ENCODE measurements at places on chromosomes 1 and 21.
A peak's percentile ranks its signal among the peaks of the same experiment; 100 is the strongest.

GRCh38 chr1:195105281-195105680, 1503.0 kb downstream of the KCNT2 start:
- DNase-seq: no peak

DNA sequence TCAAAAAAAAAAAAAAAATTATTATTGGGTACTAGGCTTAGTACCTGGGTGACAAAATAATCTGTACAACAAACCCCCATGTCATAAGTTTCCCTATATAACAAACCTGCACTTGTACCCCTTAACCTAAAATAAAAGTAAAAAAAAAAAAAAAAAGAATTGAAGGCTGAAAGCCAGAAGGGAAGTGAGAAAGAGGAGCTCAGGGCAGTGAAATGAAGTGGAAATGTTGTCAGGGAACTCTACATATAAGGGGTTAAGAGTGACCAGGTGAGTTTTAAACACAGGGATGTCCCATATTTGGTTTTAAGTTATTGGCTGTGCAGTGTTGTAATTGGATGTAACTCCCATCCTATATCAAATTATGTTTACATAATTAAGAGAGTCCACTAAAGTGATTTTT, 85.7 kb upstream of the ABCD3 start:
- no peak for DNase-seq

DNA sequence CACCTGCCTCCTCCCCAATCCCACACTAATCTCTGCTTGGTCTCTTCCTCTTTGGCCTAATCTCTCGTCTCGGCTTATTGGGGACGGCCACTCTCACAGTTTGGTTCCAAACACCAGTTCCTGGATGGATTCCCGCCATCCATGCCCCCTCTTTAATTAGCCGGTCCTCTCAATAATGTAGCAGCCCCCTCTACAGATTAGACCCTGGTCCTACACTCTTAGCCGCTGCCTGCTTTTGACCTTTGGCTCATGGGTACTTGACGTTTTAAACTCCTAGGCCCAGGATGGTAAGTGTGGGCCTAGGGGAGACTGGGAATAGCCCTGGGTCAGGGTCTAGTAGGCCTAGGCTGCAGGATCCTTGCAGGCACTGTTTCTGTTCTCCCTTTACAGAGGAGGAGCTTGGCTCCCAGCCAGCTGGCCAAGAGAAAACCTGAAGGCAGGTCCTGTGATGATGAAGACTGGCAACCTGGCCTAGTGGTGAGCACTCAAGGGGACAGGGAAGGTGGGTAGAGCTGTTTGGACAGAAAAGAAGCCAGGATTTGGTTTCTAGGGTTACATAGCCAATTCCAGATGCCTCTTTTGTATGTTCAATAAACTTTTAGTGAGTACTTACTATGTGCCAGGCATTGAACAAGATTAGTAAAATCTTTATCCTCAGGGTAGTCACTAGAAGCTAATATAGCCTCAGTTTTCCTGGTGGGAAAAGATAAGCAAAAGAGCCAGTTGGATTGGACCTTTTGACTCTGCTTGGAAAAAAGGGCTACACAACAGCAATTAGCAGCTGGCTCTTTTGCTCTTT, 758 bp downstream of the RAD54L start:
- DNase-seq: no peak

DNA sequence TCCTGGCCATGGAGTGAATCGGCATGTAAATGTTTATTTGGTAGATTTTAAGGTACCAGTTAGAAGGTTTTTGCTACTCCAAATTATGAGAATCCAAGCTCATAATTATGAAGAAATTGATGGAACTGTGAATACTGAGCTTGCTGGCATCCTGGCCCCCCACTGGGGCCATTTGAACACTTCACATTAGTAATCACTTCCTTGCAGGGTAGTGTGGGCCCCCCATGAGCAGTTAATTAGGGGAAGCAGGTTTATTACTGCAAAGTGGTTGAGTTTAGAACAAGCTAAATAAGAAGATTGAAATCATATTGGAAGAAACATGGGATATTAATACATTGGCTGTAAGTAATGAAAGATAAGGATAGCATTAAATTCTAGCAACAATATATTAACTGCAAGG, 86.7 kb downstream of the S1PR1 start:
- DNase-seq: no peak

DNA sequence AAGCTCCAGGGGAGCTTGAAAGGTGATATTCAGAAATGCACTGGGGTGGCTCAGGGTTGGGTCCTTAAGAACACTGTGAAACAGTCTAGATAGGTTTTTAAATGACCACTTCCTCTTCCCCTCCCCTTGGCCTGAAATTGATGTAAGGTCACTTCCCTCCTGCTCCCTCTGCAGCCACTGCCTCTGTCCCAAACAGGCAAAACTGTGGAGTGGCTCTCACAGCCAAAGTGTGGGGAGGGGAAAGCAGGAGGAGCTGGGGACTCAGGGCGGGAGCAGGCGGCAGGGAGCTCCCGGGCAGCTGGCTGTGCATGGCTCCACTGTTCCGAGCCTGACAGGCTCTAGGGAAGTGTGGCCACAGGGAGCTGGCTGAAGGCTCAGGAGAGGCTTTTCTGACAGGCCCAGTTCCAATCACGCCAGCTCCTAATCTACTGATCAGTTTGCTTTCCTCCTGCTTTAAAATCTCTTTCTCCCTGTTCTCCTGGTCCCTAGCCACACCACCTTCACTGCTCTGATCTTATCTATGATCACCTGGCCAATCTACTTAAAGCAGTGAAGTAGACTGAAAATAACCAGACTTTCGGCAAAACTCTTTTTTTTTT, 5.1 kb upstream of the CSRP1 start:
- peak; percentile 40 for DNase-seq

GRCh38 chr1:234605399-234605982, 4.5 kb downstream of the IRF2BP2 start:
- DNase-seq: no peak

GRCh38 chr1:111911061-111911460, 78.4 kb downstream of the KCND3 start:
- no peak for DNase-seq

DNA sequence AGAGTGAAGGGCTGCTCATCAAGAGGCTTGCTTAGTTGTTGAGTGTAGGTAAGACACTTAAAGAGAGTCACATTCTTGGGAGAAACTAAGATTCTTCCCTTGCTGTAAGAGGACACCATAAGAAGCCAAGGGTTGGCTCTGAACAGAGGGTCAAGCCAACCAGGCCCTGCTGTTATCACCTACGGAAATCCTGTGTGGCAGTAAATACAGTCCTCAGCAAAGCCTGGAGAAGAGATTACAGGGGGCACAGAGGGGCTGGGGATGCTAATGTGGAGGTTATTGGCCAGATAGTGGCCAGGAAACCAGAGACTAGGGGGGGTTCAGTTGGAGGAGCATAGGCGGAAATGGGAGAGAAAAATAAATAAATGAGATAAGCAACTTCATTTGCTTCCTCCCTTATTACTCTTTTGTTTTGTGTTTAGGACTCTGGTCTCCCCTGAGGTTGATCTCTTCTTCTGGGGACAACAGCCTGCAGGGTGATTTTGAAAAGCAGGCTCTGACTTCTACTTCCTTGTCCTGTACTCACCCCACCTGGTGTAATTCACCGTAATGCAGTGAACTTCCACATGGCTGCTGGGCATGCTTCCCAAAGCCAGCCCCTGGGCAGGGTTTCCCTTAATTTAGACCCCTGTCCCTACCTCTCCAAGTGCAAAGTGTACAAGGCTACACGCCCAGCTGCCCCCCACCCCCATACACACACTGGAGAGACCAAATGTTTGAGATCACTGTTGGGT, 40.9 kb downstream of the MTARC1 start:
- DNase-seq: no peak

DNA sequence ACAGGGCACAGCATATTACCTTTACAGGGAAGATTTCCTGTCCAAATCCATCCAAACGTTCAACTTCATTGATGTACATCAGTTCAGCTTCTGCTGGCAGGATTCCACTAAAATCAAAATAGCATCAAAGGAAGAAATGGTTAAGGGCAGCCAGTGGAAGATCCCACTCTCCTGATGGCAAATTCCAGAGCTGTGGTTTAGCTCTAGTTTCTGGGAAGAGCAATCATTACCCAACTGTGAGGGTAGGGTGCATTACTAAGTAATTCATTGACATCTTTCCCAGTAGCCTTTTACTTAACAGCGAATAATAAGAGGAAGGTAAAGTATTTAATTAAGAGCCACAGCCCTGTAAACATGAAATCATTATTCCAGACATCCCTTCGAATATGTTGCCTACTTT, 120.7 kb downstream of the SMYD2 start:
- DNase-seq: no peak

GRCh38 chr21:29298348-29299045, at the start of gene BACH1:
BACH1 (plus strand) TSS chr21:29298922; CDS start chr21:29321281, 22,359 bp downstream.
- peak; percentile 17 for DNase-seq

GRCh38 chr1:39076127-39076798, 50.1 kb downstream of the NDUFS5 start:
- DNase-seq: peak; percentile 32

DNA sequence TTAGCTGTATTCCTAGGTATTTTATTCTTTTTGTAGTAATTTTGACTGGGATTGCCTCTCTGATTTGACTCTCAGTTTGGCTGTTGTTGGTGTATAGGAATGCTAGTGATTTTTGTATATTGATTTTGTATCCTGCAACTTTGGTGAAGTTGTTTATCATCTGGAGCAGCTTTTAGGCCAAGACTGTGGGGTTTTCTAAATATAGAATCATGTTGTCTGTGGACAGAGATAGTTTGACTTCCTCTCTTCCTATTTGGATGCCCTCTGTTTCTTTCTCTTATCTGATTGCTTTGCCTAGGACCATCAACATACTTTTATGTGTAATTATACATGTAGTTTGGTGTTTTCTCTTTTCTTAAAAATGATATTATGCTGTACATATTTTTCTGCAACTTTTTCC, 27.2 kb downstream of the CD46 start:
- DNase-seq: no peak

DNA sequence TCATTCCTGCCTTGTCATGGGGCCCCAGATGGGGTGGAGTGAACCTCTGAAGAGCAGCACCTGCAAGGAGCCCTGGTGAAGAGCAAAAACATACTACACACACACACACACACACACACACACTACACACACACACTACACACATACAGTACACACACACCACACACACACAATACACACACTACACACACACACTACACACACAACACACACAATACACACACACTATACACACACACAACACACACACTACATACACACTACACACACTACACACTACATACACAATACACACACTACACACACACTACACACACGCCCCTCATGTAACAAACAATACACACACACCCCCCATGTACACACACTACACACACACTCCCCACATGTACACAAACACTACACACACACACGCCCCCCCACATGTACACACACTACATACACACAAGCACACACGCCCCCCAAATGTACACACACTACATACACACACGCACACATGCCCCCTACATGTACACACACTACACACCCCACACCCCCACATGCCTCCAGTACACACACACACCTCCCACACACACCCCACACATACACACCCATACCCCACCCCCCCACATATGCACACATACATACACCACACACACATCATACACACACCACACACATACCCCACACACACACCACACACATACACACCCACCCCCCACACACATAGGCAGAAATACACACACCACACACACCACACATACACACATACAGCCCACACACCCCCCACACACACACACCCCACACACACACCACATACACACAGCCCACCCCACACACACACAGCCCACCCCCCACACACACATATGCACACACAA, 9.3 kb downstream of the SLC2A5 start:
- no peak for DNase-seq

GRCh38 chr1:33706634-33707255, 157.1 kb upstream of the HMGB4 start:
- no peak for DNase-seq

DNA sequence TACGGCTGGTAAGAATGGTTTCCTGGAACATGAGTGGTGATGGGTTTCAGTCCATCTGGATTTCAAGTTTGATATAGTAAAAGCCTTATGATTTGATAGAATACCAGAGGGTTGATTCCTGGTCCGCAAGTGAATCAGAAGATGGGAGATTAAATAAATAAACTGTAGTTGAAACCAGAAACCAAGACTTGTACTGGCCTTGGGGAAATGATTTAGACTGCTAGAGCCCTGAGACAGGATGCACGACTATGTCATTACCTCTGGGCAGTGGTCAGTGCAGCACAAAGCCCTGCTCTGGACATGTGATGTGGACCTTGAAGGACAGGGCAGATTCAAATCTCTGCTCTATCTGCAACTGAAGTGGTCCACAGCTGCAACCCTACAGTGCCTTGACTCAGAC, 15.6 kb upstream of the FMOD start:
- no peak for DNase-seq

GRCh38 chr1:29393451-29393826, 157.1 kb downstream of the PTPRU start:
- no peak for DNase-seq

DNA sequence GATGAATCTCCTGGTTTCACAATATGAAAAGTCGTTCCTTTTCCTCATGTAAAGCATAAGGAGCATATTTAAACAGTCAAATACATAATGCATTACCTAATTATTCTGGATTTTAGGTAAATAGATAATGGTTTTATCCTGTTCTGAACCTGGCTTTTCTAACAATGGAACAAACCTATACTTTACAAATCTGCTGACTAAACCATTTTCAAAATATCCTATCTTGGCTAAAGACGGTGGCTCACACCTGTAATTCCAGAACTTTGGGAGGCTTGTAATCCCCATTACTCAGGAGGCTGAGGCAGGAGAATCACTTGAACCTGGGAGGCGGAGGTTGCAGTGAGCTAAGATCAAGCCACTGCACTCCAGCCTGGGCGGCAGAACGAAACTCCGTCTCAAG, 2.9 kb downstream of the SMIM12 start:
- no peak for DNase-seq

DNA sequence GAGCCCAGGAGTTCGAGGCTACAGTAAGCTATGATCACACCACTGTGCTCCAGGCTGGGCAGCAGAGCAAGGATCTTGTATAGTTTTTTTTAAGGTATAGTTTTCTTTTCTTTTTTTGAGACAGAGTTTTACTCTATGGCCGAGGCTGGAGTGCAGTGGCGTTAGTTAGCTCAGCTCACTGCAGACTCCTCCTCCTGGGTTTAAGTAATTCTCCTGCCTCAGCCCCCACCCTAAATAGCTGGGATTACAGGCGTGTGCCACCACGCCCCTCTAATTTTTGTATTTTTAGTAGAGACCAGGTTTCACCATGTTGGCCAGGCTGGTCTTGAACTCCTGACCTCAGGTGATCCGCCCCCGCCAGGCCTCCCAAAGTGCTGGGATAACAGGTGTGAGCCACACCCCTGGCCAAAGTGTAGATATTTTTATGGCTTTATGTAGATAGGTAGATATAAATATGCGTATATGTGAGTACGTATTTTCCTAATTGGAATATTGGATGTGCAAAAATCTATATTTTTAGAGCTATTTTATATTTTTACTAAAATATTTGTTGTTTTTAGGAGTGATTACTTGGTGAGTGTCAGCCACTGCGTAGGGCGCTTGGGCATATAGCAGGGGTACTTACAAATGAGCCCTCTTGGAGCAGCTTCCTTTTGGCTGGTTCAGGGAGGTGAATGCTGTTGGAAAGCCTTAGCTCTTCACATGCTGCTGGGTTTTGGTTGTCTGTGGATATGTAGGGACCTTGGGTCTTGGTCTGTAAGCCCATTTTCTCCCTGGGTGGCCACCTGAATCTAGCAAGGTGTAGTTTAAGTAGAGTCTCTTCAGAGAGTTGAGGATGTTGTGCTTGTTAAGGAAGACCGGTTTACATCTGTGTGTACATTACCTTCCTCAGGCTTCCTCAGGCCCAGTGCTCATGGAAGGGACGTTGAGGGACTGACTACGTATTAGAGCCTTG, 9.5 kb downstream of the KDM4A start:
- DNase-seq: no peak

- DNase-seq: no peak
Measured at GRCh38 chr1:177596485-177596884, 373.4 kb downstream of the SEC16B start.
